ENCODE measurements at places on chromosomes 7 and 10. TPM values are rescaled to one million over a fixed set of nuclear protein-coding genes. Genes with fewer than 3 reads are reported as not detected.

- peaks cover 69% of the 10 kb centered on the region for H3K27me3 ChIP-seq
- H3K27ac ChIP-seq: no peak overlapping the region
- H3K4me1 ChIP-seq: peaks cover 7% of the 10 kb centered on the region
These were observed 5.2 kb upstream of the EN2 start for GRCh38 chr7:155452505-155453295.

- H3K27ac ChIP-seq: no peak overlapping the region
- H3K27me3 ChIP-seq: no peaks in the 10 kb centered on the region
- no peaks in the 10 kb centered on the region for H3K4me1 ChIP-seq
- no peak for DNase-seq
These were observed 15.6 kb downstream of the BCCIP start for GRCh38 chr10:125838802-125839575.

- H3K4me1 ChIP-seq: no peaks in the 10 kb centered on the region
- no peak overlapping the region for H3K27ac ChIP-seq
- H3K27me3 ChIP-seq: no peaks in the 10 kb centered on the region
- no peak for DNase-seq
- no peak overlapping the region for H3K4me3 ChIP-seq
- H3K36me3 ChIP-seq: no peaks in the 10 kb centered on the region
These were observed 331.8 kb downstream of the NRG3 start for GRCh38 chr10:82206831-82207230.

The RSPH10B gene
- 0.59 TPM for total RNA-seq

- H3K4me1 ChIP-seq: peaks cover 40% of the 10 kb centered on the region
- H3K4me3 ChIP-seq: no peak overlapping the region
- no peaks in the 10 kb centered on the region for H3K36me3 ChIP-seq
- peak overlapping the region; percentile 76 for H3K27ac ChIP-seq
These were observed 98.5 kb upstream of the PIK3CG start for GRCh38 chr7:106766551-106766950.

Measured in activated T-helper 2 cell treated with anti-CD3 and anti-CD28 coated beads, Interferon-gamma antibody, Interleukin-2, Interleukin-4, amounts not matched to agents 10 μg/mL and 5 μg/mL and 100 μg/mL, durations not matched to agents 14 hours and 24 hours and 36 hours (primary cell).